Activated T-cell treated with anti-CD3 and anti-CD28 coated beads for 24 hours (primary cell): ENCODE measurements at places on chromosomes 5 and 9.

DNA sequence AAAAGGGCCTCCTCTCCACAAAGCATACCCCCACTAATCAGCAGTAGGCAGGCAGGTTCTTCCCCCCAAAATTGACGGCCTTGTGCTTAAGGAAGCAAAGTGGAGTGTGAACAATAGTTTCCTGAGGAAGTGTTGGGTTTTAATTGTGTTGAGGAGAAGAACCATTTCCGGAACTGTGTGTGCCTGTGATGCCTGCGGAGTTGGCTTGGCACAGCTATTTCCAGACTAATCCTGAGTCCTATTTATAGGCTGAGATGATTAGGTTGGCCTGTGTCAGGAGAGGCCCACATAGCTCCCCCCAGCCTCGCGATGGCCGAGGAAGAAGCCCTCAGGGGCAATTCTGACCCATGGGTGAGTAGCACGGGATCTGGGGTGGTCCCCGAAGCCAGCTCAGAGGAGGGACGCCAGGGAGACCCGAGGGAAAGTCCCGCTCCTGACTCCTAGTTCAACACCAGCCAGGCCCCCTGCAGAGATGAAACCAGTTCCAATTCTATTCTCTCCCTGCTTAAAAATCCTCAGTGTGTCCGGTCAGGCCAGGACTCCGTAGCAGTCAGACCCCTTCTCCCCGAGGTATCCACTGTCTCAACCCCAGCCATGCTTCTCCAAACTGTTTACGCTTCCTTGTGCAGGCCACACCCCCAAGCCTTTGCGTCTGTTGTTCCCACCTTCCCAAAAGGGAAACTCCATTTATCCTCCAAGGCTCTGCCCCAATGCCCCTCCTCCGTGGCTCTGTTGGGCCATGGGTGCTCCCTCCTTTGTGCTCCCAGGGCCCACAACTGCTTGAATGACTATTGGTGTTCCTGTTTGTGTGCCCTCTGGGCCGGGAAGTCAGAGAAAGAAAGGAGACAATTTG is 18.1 kb downstream of the GSN start:
- no peak for DNase-seq

GRCh38 chr5:39255406-39255805 is 36.0 kb upstream of the FYB1 start:
- no peak for DNase-seq

DNA sequence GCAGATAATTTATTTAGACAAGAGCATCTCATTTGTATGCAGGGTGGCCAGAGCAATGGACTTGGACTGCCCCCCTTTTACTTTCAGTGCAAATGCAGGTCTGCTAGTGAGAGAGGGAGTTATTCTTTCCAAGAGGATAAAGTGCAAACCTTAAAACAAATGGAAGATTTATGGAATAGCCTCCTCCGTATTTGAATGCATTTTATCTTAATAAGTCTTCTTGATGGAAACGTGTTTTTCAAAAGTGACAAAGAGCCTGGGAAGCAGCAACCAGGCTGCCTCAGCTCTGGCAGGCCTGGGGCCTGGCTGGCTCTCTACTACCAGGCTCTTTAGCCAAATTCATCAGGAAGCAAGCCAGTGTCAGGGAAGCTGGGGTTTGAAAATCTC is 6.8 kb downstream of the NR2F1 start:
- no peak for DNase-seq

DNA sequence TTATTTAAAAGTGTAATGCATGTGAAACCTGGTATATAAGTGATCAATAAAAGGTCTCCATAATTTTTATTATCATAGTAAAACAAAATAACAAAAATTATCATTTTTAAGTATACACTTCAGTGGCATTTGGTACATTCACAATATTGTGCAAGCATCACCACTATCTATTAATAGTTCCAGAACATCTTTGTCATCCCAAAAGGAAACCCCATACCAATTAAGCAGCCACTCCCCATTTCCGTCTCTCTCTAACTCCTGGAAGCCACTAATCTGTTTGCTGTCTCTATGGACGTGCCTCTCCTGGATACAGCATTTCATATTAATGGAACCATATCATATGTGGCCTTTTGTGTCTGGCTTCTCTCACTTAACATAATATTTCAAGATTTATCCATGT is 7.6 kb downstream of the OLFML2A start:
- no peak for DNase-seq

DNA sequence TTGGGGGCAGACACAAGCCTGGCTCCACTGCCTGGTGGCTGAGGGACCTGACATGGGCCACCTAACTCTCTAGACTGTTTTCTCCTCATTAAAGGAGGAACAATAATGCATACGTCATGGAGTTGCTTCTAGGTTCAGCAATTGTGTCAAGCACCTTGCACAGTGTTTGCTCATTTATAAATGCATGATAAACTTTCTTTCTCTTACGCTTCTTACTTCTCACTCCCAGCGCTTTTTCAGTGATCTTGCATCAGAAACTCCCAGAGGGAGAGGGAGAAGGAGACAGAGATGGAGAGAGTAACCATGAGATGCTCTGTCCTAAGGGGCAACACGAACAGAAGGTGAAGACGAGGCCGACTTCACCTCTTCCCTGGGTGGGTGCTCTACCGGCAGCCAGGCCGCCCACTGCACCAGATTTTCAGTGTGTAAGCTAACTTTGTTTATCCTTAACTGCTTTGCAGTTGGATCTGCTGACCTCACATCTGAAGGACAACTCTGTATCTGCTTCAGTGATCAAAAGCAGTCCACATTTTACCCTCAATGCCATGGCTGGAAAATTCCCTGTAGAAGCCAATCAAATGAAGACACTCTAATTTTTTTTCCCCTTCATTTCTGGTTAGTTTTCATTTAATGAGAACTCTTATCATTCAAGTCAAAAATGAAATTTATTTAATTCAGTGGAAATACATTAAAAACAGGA is 35.3 kb downstream of the MED27 start:
- no peak for DNase-seq

- no peak for DNase-seq
Observed at GRCh38 chr9:123353041-123353440, 3.0 kb upstream of the CRB2 start.

DNA sequence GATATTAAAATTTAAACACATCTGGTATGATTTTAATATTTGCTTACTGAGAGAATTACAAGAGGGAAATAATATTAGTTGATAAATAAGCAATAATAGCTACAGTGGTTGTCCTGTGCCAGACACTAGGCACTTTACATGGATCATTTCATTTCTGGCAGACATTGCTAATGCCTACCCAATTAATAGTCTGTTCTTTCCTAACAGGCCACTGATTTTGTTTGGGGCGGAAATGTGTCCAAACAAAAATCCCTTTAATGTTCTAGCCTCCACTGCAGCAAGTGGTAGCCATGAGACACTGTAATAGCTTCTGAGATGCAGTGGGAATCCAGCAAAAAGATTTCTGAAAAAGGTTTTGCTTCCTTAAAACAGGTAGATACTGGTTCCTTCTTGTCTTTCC is 527.4 kb downstream of the CSNK1G3 start:
- DNase-seq: no peak

DNA sequence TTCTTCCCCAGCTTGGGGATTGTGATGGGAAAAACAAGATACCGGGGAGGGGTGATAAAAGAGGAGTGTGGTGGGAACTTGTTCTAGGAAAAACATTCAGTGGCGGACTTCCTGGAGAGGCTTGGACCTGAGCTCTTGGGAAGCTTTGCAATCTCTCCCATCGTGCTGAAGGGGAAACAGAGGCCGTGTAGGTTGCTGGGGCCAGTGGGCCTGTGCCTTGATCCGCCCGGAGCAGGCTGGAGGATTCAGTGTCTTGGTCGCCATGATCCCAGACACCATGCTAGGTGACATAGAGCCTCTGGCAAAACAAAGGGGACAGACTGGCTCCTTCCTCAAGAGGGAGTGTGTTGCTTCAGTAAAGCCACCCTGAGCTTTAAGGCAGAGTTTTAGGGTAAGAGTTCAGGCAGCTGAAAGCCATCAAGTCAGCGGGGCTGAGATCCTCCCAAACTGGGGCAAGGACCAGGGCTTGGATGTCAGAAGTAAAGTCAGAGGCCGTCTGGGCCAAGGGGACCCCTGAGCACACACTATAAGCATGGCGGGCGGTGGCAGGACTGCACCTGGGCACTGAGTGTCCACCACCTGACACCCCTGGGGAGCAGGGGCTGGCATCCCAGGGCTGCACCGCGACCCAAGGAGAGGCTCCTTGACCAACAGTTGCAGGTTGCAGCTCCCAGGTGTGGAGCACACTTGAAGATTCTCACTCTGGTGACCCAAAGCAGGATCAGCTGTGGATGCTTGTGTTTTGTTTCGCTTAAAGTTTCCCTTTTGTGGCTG is 44.7 kb downstream of the TRIP13 start:
- no peak for DNase-seq

DNA sequence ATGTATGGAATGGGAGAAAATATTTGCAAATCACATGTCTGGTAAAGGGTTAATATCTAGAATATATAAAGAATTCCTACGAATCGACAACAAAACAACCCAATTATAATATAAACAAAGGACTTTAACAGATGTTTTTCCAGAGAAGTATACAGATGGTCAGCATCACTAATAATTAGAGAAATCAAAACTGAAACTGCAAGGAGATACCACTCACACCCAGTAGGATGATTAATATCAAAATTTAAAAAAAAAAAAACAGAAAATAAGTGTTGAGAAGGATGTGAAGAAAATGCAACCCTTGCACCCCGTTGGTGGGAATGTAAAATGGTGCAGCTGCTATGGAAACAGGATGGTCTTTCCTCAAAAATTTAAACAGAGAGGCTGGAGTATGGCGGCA is 34.6 kb upstream of the F2R start:
- no peak for DNase-seq

GRCh38 chr5:155947394-155948062 is 379.4 kb upstream of the SGCD start:
- no peak for DNase-seq

- no peak for DNase-seq
Observed at GRCh38 chr5:958701-959571, 49.7 kb upstream of the NKD2 start.

DNA sequence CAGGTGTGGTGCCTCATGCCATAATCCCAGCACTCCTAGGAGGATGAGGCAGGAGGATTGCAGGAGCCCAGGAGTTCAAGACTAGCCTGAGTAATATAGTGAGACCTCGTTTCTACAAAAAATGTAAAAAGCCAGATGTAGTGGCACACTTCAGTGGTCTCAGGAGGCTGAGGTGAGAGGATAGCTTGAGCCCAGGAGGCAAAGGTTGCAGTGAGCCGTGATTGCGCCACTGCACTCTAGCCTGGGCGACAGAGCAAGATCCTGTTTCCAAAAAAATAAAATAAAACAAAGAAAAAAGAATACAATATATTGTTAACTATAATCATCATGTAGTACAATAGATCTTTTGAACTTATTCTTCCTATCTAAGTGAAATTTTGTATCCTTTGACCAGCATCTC is 16.3 kb downstream of the NLN start:
- no peak for DNase-seq
